Cardiac fibroblast (primary cell): ENCODE measurements at places on chromosomes 1 and 21.

DNA sequence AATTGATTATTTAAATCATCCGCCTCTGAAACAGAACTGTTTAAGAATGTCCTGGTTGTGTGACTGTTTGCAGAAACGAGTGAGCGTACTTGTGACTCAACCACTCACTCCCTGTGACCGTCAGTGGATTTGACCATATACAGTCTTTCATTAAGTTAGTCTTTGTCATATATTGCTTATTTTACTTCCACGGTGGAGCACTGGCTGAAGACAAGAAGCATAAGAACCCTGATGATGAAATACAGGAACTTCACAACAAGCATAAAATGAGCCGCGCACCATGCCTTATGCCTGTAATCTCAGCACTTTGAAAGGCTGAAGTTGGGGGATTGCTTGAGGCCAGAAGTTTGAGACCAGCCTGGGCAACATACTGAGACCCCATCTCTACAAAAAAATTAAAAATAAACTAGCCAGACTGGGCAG, 194.0 kb downstream of the TOMM20 start:
- DNase-seq, result peak; percentile 91

DNA sequence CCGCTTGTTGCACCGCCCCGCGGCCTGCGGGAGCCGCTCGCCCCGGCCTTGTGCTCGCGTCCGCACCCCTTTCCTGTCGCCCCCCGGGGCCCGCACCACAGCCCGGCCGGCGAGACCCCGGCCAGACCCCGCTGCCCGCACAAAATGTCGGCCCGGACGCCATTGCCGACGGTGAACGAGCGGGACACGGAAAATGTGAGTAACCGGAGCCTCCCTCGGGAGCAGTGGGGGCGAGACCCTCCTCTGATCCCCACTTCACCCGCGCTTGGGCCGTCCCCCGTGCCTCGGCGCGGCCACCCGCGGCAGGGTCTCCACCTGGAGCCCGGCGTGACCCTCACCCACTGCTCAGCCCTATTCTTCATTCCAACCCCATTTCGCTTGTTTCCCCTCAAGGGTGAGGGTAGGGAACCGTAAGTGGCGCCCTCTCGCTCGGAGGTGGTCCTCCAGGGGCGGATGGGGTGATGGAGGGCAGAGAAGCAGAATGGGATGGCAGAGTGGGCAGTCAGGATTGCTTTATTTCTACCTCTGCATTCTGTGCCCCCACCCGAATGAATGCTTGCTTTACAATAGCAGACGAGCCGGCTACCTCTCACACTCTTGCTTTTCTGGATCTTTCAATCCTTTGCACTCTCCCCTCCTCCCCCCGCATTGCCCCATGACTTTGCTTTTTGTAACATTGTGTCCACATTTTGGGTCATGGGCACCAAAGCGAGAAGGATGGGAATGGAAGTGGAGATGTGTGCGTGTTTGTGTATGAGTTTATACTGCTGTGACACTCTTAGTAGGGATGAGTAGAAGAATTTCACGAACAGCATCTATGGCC, 954 bp downstream of the MARK1 start:
- DNase-seq, result no peak

DNA sequence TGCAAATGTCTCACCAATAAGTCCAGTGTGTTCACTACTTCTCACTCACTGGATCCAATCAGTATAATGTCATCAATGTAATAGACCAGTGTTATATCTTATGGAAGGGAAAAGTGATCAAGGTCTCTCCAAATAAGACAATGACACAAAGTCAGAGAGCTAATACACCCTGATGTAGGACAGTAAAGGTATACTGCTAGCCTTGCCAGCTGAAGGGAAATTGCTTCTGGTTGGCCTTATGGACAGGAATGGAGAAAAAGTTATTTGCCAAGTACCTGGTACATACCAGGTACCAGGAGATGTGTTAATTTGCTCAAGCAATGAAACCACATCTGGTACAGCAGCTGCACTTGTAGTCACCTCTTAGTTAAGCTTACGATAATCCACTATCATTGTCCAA, 141.0 kb downstream of the LTN1 start:
- DNase-seq, result no peak

- peak; percentile 81 for DNase-seq
These were observed 107.3 kb downstream of the UCHL5 start for GRCh38 chr1:192951691-192952460.

DNA sequence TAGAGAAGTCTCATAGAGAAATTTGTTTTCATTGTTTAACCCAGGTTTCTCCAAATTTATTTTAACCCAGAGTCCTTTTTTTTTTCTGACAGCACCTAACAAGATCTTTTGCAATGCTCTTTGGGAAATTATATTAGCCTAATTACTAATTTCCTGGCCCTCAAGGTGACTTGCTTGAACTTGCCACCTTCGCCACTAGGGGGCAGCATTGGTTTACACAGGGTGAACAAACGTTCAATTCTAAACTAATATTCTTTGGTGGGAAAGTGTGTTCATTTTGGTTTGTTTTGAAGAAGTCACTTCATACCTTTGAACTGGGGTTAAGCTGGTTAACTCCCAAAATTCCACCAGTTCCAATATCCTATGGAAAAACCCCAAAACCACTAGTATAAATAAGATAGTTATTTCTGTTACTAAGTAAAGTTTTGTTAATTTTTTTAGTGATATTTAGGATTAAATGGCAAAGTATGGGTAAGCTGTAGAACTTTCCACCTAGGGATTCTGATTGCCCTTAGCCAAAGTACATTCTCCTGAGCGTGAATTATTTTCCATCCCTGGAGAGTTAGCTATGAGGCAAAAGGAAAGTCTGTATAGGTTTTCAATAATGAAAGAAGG, 13.0 kb downstream of the CCDC190 start:
- DNase-seq, result peak; percentile 90

DNA sequence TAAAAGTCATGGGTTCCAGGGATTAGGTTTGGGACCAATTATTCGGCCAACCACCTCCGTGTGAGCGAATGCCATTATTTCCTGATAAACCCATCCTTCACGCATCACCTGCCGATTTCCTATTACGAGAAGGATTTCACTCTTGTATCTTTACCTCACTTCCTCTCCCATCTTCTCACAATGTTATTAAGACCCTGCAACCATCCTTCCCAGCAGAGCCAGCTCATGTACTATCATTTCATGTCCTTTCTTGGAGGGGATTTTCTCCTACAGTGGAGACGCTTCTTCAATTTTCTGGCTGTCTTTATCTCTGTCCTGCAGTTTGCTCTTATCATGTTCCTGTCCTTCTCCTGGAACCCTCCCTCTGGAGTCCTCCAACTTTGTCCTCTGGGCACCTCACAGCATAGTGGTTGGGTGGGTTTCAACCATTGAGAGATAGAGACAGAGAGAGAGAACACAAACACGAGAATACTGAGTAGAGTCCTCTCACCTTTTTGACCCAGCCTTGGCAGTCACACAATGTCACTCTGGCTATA, 192.2 kb downstream of the DYRK1A start:
- DNase-seq, result no peak

GRCh38 chr1:95323123-95323522, 89.1 kb downstream of the RWDD3 start:
- peak; percentile 12 for DNase-seq

GRCh38 chr1:59553371-59553770, 256.5 kb downstream of the FGGY start:
- no peak for DNase-seq

GRCh38 chr1:172969611-172970010, 81.1 kb downstream of the TNFSF18 start:
- peak; percentile 63 for DNase-seq

GRCh38 chr1:151585622-151586021, 26.2 kb upstream of the SNX27 start:
- DNase-seq, result peak; percentile 37

GRCh38 chr1:247409869-247410544, 6.0 kb upstream of the NLRP3 start:
- no peak for DNase-seq

GRCh38 chr1:182281541-182281940, 110.0 kb downstream of the GLUL start:
- no peak for DNase-seq

DNA sequence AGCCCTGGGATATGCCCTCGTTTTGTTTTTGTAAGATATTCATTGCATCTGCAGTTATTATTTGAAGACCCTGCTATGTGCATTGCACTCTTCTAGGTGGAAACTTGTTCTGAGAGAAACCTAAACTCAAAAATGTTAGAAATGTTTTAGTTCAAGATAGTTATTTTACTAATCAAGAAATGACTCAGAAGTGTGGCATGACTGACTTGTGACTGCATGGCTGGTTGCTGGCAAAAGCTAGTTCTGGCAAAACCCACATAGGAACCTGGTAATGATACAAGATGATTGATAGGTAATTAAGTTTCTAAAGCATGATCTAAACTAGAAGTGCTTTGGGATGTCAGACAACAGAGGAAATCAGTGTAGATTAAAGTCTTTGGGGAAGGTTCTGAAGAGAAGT, 33.8 kb upstream of the NFASC start:
- no peak for DNase-seq

GRCh38 chr1:213586587-213586972, 401.2 kb upstream of the PROX1 start:
- no peak for DNase-seq

DNA sequence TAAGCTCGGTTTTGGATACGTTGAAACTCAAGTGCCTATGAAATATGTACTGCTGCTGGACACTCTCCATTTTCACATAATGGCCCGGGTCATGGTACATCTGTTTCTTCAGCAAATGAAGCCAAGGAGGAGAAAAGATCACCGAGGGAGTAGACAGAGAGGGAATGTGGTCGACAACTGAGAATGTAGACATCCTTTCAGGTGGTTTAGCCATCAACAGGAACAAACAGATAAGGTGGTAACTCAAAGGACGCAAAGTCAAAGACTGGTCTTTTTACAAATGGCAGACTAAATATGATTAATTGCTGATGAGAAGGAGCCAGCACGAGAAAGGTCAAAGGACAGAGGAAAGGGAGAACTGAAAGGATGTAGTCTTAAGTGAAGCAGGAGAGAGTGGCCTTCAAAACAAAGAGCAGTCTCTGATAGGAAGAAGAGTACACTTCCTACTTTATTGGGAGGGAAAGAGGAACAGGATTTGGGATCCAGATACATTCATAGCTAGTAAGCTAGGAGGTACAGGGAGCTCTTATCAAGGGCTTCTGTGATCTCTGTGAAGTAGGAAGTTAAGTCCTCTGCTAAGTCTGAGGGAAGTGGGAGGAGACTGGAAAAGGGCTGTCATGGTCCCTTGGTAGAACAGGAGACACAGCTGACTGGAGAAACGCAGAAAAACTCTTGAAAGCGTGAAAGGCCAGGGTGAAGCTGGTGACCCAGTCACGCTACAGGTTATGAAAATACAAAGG, 28.3 kb downstream of the NUP133 start:
- no peak for DNase-seq

- DNase-seq, result no peak
These were observed 18.7 kb upstream of the OLFML2B start for GRCh38 chr1:162042361-162042760.

GRCh38 chr1:10594595-10595223, 120.0 kb downstream of the PEX14 start:
- DNase-seq, result no peak

- no peak for DNase-seq
These were observed 131.3 kb upstream of the C1orf21 start for GRCh38 chr1:184255560-184255959.

DNA sequence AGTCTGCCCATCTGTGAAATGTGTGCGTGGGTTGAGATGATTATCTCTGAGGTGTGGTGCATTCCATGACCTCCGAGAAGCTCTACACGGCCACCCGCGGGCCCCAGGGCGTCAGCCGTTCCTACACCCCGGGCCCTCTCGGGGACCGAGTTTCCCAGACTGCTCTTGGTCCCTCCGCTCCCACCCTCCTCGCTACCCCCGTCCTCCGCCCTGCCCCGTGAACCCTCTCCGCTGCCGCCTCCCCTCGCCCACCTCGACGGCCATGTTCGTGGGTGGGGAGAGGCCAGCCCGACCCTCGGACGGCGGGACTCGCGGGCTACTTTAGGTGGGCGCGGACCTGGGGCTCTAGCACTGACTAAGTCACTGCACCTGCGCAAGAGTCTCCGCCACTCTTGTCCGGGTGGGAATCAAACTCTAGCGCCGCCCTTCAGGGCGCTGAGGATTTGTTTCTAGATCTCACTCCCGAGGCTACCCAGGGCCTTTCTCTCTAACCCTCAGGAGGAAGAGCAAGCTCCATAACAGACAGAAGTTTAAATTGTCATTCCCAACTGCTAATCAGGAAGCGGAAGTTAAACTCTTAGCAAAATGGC, 47.7 kb upstream of the VWA5B1 start:
- no peak for DNase-seq

- no peak for DNase-seq
These were observed 111.1 kb downstream of the CASZ1 start for GRCh38 chr1:10685196-10685807.

DNA sequence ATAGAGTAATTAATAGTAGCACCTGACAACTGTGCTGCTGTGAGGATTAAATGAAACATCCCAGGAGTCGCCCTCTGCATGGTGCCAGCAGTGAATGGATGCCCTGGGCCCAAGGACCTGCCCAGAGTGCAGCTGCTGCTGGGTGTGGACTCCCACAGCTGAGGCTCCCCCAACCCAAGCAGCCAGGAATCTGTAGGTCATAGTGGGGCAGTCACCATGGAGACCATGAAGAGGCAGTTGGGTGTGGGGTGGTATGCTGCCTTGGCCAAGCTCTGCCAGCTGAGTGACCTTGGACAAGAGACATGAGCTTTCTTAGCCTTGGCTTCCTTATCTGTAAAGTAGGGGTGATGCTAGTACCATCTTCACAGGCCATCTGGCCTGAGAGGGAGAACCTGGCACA, 9.4 kb downstream of the OLIG2 start:
- DNase-seq, result no peak

DNA sequence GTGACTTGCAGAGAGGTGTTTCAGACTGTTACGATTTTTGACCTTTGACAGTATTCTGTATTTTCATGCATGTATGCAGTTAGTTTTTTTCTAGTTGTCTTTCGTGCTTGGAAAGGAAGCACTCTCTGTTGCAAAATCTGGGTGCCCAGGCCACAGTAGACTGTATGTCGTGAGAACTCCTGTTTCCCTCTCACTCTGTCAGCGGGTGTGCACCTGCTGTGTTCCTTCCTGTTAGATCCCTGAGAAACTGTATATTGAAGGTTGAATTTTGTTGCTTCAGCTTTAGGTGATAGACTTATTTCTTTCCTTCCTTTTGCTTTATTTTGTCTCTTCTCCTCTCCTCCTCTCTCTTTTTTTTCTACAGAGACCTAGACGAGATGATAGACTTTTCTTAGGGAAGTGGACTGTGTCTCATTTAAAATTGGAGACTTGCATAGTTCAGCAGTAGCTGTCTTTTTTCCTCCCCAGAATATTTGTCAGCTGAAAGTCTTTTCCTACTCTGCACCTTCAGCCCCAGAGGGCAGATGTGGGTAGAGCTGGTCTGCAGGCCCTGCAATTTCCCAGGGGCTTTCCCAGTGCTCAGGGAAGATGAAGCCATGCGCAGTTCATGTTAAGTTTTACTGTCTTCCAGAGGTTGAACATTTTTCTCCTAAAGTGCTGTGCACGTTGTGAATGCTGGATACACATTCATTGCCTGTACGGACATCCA, 1.4 kb downstream of the TRAPPC10 start:
- DNase-seq, result peak; percentile 11

DNA sequence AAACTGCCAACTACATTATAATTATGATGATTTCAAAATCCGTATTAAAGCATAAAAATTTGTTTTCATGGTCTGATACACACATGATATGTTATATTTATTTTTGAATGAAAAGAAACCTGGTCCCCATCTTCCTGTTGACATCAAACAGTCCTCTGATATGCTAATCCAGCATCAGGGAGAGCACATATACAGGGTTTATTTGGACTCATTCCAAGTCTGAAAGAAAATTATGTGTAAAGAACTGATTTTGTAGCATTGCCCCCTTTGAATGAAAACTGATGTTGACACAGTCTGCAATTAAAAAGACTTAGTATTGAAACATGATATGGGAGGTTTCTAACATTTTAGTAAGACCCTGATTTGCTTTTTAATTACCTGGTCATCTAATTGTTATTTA, 119.4 kb downstream of the NEK7 start:
- DNase-seq, result no peak
